ENCODE measurements at places on chromosomes 12 and 14.

DNA sequence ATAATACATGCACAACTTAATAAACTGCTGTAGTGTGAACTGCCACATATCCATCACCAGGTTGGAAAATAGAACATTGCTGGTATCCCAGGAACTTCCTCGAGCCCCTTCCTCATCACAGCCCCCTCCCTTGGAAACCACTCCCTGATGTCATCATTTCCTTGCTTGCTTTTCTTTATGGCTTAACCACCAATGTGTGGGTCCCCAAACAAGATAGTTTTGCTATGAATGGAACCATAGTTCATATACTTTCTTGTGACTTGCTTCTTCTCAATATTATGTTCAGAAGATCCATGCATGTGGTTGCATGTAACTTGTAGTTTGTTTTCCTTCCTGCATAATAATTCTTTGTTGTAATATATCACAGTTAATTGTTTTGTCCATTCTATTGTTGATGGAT is 8.9 kb upstream of the WNT5B start:
- DNase-seq = no peak

DNA sequence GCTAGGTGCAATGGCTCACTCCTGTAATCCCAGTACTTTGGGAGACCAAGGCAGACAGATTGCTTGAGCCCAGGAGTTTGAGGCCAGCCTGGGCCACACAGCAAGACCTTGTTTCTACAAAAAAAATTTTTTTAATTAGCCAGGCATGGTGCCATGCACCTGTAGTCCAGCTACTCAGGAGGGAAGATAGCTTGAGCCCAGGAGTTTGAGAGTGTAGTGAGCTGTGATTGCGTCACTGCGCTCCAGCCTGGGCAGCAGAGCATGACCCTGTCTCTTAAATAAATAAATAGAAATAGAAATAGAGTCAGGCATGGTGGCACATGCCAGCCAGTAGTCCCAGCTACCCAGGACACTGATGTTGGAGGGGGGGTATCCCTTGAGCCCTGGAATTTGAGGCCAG is 36.7 kb upstream of the CLIP1 start:
- no peak for DNase-seq

DNA sequence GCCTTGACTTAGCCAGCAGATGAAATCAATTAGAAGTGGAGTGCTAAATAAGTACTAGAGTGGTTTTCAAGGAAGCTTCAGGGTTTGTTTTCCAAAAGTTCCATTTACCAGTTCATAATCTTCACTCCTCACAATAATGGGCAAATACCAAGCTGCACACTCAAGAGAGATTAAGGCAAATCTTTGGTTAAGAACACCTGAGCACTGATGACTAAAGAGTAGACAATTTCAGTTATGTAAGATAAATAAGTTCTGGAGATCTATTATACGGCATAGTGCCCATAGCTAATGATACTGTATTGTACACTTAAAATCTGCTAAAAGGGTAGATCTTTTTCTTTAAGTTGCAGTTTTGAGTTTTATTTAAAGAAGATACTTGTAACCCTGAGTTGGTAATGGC is 125.0 kb downstream of the ARMH4 start:
- DNase-seq = no peak

GRCh38 chr14:99481745-99482099 is 513 bp downstream of the CCNK start:
- DNase-seq = no peak

GRCh38 chr14:21015312-21015711 is 9.5 kb downstream of the NDRG2 start:
- DNase-seq = no peak
